ENCODE measurements at places on chromosomes 1 and 21. TPM values are rescaled to one million over a fixed set of nuclear protein-coding genes. Genes with fewer than 3 reads are reported as not detected.

The COL9A2 gene
- total RNA-seq, result 12.4 TPM

The TRMT13 gene
- 18.1 TPM for total RNA-seq

DNA sequence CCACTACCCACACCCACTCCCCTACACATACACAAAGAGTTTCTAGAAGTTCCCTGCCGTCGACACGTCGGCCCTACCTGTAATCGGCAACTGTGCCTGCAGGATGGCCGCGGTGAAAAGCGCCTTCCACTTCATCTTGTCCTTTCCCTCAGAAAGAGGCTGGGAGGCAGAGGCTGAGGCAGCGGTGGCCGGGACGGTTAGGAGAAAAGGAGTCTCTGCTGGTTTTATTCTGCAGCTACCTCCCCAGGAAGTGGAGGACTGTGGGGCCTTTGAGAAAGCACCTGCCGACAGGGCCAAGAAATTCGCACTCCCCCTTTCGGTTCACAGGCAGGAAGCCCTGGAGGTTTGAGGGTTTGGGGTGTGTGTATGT is at the start of gene CD247:
Gene CD247 (minus strand): TSS at position 199 of the 370 bp plus-strand sequence. CDS start 64 bp downstream, at position 135.
- peaks cover 4% of the 10 kb centered on the region for H3K27me3 ChIP-seq
- peaks cover 46% of the 10 kb centered on the region for H3K36me3 ChIP-seq
- peak; percentile 91 for DNase-seq
- H3K4me1 ChIP-seq, result peaks cover 38% of the 10 kb centered on the region
- peak within 1 kb of the TSS; percentile 98 for H3K27ac ChIP-seq
- peak within 1 kb of the TSS; percentile 94 for H3K4me3 ChIP-seq

GRCh38 chr1:156433602-156434001 is 64.6 kb downstream of the RHBG start:
- DNase-seq, result no peak
- no peak overlapping the region for H3K27ac ChIP-seq
- H3K4me3 ChIP-seq, result no peak overlapping the region
- peaks cover 92% of the 10 kb centered on the region for H3K27me3 ChIP-seq

DNA sequence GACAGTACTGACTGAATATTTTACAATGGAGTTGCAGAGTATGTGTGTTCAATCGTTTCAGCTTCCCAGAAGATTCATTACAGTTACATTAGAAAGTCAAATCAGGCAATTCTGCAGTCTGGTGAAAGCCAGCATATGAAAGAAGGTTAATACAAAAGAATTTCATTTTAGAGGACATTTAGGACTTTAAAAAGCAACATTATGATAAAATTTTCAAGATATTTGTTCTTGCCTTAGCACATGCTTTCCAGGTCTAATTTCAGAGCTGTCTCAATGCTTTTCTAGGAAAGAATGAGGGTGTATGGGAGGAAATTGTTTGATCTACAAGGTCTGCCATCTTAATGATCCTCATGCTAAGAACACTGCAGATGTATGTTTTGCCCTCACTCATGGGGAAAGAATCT is 63.2 kb downstream of the RERE start:
- H3K36me3 ChIP-seq, result peaks cover 6% of the 10 kb centered on the region
- no peaks in the 10 kb centered on the region for H3K27me3 ChIP-seq
- no peak for DNase-seq
- no peak overlapping the region for H3K4me3 ChIP-seq
- no peak overlapping the region for H3K27ac ChIP-seq

DNA sequence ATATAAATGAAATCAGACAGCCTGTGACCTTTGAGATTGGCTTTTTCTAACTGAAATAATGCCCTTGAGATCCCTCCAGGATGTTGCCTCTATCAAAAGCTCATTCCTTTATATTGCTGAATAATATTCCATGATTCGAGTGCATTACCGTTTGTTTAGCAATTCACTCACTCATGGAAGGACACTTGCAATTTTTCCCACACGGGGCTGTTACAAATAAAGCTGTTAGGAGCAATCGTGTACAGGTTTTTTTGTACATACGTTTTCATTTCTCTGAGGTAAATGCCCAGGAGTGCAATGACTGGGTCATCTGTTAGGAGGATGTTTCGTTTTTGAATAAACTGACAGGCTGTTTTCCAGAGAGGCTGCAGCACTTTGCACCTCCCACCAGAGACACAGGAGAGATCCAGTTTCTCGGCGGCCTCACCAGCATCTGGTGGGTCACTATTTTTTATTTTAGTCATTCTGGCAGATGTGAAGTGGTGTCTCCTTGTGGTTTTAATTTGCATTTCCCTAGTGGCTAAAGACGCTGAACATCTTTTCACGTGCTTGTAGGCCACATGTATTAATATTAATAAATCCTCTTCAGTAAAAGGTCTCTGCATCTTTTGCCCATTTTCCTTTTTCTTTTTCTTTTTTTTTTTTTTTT is 11.0 kb downstream of the PRDM15 start:
- H3K4me3 ChIP-seq, result no peak overlapping the region
- no peak overlapping the region for H3K27ac ChIP-seq
- H3K4me1 ChIP-seq, result peaks cover 34% of the 10 kb centered on the region
- DNase-seq, result no peak
- H3K27me3 ChIP-seq, result no peaks in the 10 kb centered on the region
- H3K36me3 ChIP-seq, result no peaks in the 10 kb centered on the region

All from activated CD8-positive, alpha-beta memory T cell treated with anti-CD3 and anti-CD28 coated beads, Interleukin-2, amount 10 ng/mL, durations not matched to agents 7 days and 5 days (primary cell).